ENCODE measurements at places on chromosomes 7 and 10.

- DNase-seq, result no peak
These were observed 82.7 kb upstream of the C1GALT1 start for GRCh38 chr7:7099584-7100014.

GRCh38 chr10:129470103-129470851 lies 3.2 kb downstream of the MGMT start:
- DNase-seq, result no peak

DNA sequence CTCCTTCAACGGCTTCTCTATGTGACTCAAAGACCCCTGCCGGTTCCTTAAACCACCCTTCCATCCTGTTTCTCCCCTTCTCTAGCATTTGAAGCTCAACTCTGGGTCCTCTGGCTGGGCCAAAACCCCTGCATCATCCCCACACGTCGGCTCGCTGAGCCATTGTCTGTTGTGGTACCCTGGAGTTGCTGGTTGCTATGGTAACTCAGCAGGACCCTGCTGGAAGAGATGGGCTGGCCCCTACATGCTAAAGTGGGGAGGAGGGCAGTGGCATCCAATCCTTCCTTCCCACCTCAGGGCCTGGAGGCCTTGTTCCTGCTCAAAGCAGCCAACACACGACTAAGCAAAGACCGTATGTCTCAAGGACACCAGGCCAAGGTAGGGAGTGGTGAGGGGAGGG lies 452.5 kb downstream of the PLXNA4 start:
- DNase-seq, result no peak

DNA sequence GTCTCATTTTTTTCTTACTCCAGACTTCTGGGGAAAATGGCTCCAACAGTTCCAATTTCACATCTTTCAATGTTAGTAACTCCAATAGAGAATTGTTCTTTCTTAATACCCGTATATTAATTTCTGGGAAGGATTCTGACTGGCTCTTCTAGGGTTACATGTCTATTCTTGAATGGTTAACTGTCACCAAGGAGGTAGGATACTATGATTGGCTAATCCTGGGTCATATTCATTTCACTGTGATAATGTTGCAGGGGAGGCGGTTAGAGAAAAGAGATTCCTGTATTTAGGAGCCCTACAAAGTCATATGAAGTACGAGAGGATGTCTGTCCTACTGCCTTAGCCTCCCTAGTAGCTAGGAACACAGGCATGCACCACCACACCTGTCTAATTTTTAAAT lies 16.1 kb upstream of the VCL start:
- no peak for DNase-seq

GRCh38 chr10:97179731-97180362 lies 5.9 kb downstream of the SLIT1 start:
- no peak for DNase-seq

DNA sequence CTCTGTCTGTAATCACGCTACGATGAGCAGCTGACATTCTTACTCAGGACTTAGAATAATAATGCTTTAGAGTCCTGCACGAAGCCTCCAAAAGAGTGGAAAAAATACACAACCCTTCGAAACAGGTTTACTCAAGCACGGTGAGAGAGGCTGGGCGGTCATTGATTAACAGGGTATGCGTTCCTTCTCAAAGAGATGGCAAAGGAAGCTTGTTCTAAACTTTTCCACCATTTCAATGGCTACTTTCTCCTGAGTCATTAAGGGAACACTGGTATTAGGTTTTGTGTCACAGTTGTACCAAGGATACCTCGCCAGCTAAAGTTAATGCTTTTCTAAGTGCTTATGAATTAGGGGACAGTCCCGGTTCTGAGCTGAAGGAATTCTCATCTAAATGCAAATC lies 141.9 kb upstream of the RHEB start:
- no peak for DNase-seq

DNA sequence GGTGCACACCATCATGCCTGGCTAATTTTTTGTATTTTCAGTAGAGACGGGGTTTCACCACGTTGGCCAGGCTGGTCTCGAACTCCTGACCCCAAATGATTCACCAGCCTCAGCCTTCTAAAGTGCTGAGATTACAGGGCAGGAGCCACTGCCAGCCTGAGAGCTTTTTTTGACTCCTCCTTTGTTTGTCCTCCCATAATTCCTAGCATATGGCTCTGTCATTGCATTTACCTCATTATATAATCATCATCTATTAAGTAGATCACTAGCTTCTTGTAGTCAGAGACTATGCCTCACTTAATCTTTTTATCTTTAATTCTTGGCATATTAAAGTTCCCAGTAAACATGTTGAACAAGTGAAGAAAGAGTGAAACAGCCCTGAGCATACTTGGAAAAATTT lies 82.1 kb downstream of the CPEB3 start:
- no peak for DNase-seq

- DNase-seq, result no peak
These were observed 312.7 kb upstream of the SP8 start for GRCh38 chr7:21099432-21099831.

- no peak for DNase-seq
These were observed 416.1 kb downstream of the LRMDA start for GRCh38 chr10:75847477-75847876.

GRCh38 chr10:129021594-129022304 lies 445.3 kb upstream of the MGMT start:
- no peak for DNase-seq
